ENCODE measurements at places on chromosomes 16 and 17.

DNA sequence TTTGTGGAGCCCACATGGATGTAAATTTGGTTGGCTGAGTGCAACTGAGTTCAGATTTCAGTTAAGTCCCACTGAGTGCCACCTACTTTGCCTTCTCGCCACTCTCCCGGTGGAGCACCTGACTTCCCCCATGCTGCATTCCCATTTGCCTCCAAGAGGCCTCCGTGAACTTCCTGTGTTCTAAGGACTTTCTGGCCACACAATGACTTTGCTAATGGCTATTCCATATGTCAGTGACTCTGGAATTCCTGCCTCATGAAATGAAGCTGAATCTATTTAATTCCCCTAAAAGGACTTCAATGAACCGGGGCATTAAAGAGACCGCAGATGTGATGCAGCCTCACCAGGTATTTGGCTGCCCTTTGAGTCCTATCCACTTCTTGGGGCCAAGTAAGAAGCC lies 29.9 kb downstream of the ABCC12 start:
- DNase-seq, result no peak

DNA sequence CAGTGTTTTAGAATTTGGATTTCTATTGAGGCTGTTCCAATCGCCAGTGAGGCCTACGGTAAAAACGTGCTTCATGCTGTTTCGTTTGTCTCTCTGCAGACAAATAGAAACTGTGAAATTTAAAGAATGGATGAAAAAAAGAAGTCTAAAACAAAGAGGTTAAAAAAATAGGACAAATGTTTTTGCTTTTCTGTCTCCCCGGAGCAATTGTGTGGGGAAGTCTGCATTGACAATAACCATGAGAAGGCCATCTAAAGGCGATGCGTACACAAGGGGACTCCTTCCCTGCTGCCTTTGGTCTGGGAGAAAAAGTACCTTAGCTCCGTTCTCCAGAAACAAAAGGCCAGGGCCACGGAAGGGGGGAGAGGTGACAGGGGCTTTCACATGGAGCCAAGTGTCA lies 4.6 kb upstream of the ZFHX3 start:
- DNase-seq, result peak; percentile 61

DNA sequence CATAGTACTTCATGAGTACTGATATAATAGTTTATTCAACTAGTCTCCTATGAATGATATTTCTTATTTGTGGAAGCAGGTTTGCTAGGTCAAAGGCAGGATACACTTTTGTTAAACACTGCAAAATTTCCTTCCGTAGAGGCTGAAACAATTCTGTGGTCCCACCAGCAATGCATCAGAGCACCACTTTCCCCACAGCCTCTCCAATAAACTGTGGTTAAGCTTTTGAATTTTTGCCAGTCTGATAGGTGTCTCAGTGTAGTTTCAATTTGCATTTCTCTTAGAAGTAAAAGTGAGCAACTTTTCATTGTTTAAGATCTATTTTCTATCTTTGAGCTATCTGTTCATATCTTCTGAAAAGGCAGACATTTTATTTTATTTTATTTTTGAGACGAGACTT lies 36.4 kb upstream of the CORO6 start:
- DNase-seq, result no peak

DNA sequence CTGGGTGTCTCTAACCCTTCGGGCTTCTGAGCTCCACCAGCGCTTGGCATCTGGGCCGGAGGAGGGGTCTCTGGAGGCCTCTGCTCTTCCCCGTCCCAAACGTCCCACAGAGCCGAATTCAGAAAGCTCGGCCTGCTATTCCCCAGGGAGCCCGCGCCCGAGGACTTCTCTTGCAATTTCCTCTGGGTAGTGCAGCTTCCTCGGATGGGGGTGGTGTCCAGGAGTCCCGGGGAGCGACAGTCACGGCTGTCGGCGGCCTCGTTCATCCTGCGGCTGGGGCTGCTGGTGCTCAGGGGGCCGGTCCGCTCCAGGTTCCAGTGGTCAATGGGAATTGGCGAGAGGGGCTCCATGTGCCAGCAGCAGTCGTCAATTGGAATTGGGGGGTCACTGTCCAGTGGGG lies 11.8 kb upstream of the NLRC3 start:
- no peak for DNase-seq

DNA sequence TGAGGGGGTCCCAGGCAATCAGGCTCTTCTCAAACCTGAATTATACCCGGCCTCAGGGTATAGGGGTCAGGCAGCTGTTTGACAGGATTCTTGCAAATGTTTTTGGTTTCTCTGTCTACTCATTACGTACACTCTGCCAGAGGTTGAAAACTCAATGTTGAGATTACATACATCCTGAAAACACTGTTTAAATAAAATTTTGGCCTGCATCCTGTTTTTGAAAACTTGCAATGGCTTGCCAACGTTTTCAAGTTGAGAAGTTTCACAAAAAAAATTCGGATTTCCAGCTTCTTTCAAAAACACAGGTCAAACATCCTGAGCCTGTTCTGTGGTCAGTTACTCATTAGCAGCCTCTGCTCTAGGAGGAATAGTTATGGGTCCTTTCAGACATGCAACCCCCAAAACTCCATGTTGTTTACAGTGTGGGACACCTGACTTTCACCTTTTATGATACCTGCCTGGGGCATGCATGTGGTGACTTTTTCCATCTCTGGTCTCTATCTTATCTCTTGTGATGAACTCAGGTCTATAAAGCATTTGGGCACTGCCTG lies 577.8 kb downstream of the WWOX start:
- DNase-seq, result no peak

All from DMS53 (cell line).